Stimulated activated CD4-positive, alpha-beta T cell treated with anti-CD3 and anti-CD28 coated beads, Interleukin-1b, Interleukin-23, amount 100 ng/mL, for 1 hour (primary cell): ENCODE measurements at places on chromosomes 4 and X.

- no peak for DNase-seq
These were observed 135.1 kb downstream of the MID1 start for GRCh38 chrX:10485326-10485725.

GRCh38 chrX:51894697-51895336, 1.4 kb downstream of the MAGED1 start:
- DNase-seq, result no peak

DNA sequence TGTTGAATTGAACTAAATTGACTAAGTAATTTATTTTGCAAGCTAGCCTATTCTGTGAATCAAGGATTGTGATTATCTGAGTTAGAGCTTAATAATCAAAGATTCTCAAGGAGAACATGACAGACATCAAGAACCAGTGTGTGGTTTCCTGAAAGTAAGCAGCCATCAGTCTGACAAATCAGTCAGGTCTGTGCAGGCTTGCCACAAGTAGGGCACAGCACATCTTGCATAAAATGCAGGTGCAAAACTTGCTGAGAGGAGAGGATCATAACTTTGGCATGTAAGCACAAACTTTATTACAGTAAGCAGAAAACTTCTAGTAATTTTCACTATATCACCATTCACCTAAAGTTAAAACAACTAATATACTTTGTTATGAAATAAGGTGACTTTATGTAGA, 22.5 kb downstream of the FAM241A start:
- no peak for DNase-seq

- no peak for DNase-seq
These were observed 24.8 kb downstream of the HMX1 start for GRCh38 chr4:8846826-8847225.

DNA sequence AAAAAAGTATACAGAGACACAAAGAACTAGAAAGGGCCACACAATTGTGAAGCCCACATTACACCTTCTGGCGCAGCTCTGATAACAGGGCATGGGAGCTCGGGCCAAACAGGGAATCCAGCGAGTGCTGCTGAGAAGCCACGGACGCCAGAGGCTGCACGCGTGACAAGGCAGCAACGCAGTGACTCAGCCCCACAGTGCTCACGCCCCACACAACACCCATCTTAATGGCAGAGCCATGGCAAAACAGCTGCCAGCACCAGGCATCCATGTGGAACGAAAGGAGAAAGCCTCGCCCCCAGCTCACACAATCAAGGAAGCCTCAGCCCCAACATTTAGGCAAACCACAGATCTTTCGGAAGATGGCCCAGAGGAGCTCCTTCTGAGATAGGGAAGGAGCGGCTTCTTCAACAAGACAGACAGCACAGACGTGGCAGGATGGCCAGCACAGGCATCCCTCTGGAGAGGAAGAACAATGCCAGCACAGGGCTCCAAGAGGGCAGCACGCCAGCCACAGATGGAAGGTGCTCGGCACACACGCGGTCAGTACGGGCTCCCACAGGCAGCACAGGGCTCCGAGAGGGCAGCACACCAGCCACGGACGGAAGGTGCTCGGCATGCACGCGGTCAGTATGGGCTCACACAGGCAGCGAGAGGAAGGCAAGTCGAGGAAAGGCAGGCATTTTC, 33.1 kb downstream of the GAK start:
- DNase-seq, result no peak

DNA sequence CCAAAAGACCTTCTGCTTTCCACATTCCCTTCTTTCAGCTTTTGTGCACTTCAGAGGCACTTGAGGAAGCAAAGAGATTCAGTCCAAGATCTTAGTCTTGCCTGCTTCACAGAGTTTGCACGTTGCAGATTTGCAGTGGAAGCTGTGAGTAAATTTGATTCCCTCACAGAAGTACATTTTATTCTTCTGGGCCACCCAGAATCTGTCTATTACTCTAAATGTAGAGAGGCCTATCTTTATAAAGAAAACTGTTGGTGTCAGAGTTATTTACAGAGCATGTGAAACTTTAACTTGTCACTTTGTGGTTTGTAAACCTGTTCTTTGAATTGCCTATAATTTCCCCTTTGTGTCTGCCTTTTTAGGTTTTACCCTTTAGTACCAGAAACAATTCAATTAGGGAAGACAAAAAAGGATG, 15.5 kb downstream of the SPRY1 start:
- no peak for DNase-seq

DNA sequence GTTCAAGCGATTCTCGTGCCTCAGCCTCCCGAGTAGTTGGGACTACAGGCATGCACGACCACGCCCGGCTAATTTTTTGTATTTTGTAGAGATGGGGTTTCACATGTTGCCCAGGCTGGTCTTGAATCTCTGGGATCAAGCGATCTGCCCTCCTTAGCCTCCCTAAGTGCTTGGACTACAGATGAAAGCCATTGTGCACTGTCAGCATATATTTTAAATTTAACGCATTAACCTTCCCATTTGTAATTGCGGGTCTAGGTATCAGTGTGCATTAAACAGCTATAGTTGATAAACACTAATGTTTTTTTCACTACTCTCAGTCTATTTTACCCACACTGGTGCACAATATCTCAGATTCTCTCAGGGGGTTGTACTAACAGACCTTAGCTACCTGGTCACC, 1930.8 kb downstream of the C4orf33 start:
- no peak for DNase-seq

DNA sequence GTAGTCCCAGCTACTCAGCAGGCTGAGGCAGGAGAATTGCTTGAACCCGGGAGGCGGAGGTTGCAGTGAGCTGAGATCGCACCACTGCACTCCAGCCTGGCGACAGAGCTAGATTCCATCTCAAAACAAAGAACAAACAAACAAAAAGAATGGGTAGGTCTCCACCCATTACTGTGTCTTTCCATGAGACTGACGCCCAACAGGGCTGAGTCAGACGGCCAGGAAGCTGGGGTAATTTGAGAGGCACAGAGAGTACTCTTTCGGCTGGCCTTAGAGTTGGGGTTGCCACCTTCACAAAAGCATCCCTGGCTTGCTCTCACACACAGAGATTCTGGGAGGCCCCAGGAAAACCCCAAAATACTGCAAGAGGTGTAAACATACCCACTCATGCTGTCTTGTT, 72.0 kb upstream of the DHRSX start:
- no peak for DNase-seq

DNA sequence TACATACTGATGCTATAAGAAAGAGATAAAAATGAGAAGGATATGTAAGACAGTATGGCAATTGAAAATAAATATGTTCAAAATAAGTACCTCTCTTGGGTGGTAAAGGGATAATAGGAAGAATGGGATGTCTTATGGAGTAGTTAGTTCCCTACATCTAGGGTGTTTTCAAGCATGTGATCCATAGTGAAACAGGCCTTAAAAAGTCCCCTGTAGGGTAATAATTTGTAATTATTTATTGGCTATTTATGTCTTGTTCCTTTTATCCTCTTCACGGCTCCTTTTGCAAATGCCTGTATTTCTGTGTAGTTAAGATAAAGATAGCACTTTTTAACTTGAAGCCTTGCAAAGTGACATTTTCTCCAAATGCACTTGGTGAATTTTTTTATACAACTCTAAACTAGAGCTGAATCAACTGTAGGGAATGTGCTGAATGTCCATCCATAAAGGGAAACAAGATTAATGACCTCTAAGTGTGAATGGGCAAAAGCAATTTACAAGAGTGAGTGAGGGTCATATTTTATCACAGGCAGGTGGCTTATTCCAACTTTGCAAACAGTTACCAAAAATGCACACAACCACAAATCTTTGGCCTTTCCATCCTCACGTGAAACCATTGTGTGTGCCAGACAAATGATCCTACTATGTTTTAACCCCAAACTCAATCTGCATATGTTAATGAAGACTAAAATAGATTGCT, 299.0 kb downstream of the KCNIP4 start:
- no peak for DNase-seq

- DNase-seq, result no peak
These were observed 22.5 kb downstream of the RWDD4 start for GRCh38 chr4:183636503-183636902.

GRCh38 chrX:110228453-110228852, 89.4 kb downstream of the AMMECR1 start:
- no peak for DNase-seq

DNA sequence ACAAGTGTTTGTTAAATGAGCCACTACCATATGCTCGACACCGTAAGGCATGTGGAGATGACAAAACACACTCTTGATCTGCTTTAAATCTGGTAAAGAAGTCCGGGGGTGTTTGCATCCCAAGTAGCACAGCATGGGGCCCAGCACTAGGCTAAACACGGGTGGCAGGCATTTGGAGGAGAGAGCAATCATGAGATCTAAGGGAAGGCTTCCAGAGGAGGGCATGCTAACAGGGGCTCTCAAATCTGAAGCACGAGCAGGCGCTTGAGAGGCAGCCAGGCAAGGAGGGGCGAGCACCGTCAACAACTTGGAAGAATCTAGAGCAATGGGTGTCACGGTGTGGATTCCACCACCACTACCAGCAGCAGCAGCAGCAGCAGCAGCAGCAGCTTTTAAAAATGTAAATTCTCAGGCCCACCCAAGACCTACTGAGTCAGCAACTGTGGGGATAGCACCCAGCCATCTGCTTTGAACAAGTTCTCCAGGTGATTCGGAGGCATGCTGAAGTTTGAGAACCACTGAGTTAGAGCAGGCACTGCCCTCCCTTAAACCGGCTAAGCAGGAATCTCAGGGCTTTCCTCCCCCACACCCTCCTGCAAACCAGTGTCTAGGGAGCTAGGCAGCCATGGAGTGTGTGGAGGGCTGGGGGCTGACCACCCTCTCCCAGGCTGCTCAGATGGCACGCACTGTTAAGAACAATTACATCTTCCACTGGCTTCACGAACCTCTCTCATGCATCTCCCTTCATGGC, 70.2 kb upstream of the MAP3K15 start:
- DNase-seq, result no peak

DNA sequence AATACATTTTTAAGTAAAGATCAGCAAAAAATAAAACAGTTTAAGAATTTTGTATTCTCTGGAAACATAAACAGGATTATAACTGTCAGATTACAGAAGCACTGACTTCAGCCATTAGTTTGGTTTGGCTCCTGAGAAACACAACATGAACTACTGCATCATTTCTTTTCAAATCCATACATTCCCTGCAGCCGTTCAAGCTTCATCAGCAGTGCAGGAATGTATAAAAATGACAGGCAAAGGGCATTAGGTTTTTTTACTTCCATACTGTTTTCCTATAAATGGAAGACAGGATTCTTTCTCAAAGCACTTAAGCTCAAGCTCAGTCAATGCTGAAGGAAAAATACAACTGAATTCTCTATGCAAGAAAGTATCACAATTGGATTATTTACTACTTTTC, 4.2 kb upstream of the MAB21L2 start:
- DNase-seq, result no peak

- no peak for DNase-seq
These were observed 2.4 kb downstream of the OTUD4 start for GRCh38 chr4:145177906-145178538.

DNA sequence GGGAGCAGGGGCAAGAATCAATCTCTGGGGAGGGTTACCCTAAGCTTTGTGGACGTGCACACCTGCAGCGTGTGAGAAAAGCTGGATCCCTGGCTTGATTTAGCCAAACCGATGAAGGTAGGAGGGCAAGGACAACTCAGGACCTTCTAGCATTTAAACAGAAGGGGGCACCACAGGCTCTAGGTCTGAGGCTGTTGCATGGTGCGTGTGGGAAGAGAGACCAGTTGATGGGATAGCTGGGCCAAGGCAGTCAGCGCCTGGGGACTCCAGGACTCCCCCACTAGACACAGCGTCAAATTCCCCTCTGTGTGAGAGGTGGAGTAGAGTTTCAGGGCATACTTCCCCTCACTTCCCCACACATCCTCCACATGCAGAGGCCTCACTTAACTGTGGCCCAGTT, 4.3 kb downstream of the GABRQ start:
- DNase-seq, result no peak

GRCh38 chr4:152340818-152341217, 195.1 kb downstream of the FBXW7 start:
- DNase-seq, result no peak

DNA sequence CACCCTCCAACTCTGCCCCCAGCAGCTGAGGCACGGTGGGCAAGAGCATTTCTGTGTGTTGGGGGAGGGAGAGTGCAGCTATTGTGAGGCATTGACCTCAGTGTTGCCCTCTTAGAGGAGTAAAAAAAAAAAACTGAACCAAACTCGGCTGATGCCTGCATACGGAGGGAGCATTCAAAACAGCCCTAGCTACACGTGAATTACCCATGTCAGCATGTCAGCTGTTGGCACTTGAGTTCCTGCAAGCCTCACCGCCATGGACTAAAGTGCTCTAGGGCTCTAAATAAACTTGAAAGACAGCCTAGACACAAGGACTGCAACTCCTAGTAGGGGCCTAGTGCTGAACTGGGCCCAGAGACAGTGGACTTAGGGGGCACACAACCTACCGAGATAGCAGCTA, 22.0 kb downstream of the ITIH6 start:
- DNase-seq, result no peak

GRCh38 chrX:24268786-24269185, 45.1 kb downstream of the SUPT20HL2 start:
- DNase-seq, result no peak

- DNase-seq, result no peak
These were observed 21.0 kb upstream of the FHL1 start for GRCh38 chrX:136126371-136126770.

- no peak for DNase-seq
These were observed 360.9 kb downstream of the PPP3CA start for GRCh38 chr4:100986360-100986868.

GRCh38 chr4:100082852-100083251, 107.4 kb downstream of the DDIT4L start:
- no peak for DNase-seq

DNA sequence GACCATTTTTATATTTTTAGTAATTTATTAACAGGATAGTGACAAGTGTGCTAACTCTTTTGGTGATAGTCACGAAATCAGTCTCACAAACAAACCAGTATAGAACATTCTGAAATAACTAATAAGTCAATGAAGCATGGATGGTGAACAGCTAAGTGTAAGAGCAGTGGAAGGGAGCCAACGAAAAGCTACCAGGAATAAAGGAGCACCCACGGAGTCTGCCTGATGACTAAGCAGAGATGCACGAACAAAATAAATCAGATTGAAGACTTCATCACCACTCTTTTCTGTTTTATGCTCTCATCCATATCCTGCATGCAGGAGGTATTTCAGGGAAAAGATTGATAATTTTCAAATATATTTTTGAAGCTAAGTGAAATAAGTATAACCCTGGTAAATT, 891.1 kb upstream of the HS3ST1 start:
- no peak for DNase-seq

DNA sequence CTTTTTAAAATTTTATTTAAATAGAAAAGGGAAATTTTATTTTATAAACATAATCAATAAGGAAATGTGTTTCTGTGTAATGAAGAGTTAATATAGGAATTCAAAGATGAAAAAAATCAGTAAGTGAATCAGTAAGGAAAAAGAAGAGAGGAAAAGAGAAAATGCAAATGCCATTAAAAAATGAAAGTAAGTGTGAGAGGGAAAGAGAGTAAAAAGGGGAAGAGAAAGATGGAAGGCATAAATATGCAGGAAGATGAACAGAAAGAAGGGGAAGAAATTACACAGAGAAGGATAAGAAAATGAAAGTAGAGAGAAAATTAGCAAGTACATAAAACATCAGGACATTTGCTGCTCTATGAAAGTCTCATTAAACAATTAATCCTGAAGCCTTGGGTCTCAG, 349.9 kb downstream of the FSTL5 start:
- no peak for DNase-seq

GRCh38 chr4:119135721-119136121, at the start of gene MYOZ2:
MYOZ2 (plus strand) TSS chr4:119135832; CDS start chr4:119136526, 694 bp downstream.
- DNase-seq, result no peak
